ENCODE measurements at places on chromosomes 2 and 18.

DNA sequence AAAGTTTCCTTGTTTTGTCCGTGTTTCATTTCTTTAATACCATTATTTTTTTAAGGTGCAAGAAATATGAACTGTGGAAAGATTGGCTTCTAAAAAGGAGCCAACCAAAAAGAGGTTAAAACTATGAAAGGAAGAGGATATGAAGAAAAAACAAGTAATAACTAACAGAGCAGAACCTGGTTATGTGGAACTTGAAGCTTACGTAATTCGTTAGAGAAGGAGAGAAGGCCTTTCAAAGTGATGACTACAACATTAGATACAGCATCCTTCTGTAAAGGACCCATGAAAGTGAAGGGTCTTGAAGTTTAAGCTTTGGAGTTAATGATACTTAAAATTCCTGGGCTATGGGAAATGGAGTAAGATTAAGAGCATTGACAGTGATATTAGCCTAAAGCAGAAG lies 84.5 kb downstream of the ANKRD12 start:
- no peak for DNase-seq

DNA sequence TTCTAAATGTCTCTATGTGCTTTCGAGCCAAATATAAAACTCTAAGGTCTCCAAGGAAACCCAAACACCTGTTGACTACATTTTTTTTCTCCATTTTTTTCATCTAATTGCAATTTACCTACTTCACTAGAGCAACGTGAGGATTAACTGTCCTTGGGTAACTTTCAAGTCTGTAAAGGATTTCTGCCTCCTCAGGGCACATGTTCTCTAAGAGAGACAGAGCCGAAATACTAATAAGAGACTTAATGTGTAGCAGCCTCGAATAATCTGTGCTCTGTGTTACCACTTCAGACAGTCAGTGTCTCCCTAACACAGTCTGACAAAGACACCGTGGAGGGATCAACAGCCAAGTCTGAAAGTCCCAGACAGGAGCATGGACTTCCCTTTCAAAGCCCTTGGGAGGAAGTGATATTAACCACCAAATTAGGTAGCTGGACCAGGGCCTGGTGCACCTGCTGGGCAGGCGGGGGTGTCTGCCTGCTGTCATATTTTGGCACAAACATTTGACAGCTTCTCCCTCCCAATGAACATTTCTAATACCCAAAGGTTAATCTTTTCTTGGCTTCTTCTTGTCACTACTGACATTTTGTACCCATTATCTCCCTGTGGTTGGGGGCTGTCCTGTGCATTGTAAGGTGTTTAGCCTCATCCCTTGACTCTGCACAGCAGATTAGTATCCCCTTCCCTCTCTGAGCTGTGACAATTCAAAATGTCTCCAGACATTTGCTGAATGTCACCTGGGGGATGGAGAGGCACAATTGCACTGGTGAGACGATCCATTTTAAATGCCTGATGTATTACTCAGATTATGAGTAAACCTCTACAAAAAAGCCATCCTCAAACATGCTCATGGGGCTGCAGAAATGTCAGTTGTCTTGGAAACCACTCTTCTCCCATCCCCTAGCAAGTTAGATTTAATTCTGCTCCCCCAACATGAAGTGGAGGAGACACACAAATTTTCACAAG lies 45.7 kb upstream of the LYPD1 start:
- no peak for DNase-seq

GRCh38 chr2:170582313-170582712 lies 132.8 kb upstream of the SP5 start:
- no peak for DNase-seq

DNA sequence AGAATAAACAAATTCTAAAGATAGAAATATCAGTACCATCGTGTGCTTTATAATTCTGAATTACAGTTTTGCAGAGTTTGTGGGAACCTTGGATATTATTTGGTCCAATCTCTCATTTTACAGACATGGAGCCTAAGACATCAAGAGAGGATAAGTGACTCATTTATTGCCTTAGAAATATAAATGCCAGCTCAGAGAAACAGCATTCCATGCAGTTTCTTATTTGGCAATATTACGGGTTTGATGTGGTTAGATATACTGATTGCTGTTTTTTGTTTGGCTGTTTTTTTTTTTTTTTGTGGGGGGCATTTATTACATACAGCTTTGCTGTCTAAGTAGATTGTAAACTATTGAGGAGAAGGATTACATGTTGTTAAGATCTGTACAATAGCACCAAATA lies 1241.1 kb upstream of the LRRTM1 start:
- no peak for DNase-seq

- DNase-seq = no peak
Measured at GRCh38 chr18:34947711-34948125, 93.5 kb upstream of the MAPRE2 start.

GRCh38 chr2:150494234-150494945 lies 6.9 kb upstream of the RND3 start:
- DNase-seq = no peak

DNA sequence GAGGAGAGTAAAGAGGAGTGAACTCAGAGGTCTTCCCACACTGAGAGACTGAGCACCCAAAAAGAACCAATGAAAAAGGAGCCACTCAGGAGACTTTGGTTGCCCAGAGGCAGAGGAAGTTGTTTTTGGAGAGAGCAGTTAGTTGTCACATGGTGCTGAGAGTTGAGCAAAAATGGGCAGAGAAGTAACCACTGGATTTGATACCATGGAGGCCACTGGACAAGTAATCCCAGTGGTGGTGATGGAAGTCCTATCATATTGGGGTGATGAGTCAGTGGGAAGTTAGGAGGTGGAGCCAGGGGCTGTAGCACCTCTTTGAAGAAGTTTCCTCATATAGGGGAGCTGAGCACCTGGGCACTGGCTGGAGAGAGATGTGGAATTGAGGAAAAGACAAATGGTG lies 235.8 kb downstream of the TPGS2 start:
- no peak for DNase-seq

DNA sequence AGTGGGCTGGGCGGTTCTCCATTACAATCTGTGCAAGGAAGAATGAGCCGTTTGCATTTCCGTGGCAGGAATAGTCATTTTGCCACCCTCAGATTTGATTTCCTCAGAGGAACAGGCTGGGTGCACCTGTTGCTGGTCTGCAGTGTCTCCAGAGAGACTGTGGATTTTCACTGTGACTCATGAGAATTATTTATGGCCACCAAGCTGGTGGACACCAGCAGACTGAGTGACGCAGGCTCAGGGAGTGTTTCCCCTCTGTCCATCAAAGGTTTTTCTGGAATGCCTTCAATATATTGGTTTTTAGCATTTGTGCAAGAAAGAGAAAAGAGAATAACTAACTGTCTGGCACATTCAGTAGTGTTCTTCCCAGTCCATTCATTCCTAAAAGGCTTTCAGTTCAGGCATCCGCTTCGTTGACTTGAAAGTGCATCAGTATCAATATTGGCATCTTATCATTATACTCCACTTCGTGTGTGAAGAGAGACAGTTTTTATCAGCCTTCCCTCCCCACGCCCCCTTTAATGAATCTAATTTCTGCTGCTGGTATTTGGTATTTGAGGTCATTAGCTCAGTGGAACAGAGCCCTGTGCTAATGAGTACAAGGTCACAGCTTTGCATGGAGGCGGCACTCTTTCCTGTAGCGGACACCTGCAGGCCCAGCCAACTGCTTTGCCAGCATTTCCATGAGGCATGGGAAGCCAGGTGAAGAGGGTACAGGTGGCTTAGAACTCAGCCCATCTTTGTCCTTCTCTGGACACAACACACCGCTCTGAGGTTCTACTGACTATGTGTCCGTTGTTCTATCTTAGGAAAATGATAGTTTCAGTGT lies 39.9 kb downstream of the PRKCE start:
- no peak for DNase-seq

DNA sequence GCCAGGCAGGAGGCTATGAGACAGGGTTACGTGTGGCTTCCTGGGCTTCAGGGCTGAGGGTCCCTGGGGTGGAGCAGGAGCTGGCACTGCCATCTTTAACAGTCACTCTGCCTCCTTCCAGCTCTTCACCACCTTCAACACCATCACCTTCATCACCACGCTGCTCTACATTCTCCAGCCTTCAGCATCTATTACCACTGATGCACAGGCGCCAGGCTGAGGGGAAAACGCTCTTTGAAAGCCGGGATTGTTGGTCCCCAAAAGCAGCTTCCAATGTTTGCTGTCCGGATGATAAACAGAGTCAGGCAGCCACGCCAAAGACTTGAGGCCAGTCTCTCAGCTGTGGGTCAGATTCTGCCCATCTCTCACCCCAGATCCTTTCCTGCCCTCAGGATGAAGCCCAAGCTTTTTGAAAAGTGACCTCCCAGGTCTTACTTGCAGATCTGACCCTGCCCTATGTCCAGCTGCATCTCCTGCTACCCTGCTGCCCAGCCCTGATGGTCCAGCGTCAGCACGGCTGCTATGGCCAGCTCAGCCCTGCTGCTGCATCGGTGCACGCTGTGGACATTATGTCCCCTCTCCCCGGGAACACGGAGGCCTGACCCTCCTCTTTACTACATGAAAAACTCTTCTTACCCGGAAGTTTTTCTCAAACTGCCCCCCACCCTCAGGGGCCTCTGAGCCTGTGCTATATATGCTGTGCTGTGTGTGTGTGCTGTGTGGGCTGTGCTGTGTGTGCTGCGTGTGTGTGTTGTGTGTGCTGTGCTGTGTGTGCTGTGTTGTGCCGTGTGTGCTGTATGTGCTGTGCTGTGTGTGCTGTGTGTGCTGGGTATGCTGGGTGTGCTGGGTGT lies 31.2 kb upstream of the MAL start:
- no peak for DNase-seq

DNA sequence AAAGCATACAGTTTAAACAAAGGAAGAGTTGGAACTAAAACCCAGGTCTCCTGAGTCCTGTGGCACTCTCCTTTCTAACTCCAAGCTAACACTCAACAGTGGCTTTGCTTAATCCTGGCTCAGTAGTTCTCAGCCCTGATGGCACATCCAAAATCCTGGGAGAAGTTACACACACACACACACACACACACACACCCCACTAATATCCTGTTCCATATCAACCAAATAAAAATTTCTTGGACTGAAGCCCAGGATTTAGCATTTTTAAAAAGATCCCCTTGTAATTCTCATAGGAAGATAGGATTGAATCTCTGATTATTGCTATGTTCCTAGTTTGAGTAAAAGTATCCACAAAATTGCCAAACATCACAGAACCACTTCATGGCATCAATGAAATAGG lies 136.1 kb upstream of the RIOK3 start:
- DNase-seq = no peak

- no peak for DNase-seq
Measured at GRCh38 chr2:96265349-96265839, 403 bp downstream of the TMEM127 start.

DNA sequence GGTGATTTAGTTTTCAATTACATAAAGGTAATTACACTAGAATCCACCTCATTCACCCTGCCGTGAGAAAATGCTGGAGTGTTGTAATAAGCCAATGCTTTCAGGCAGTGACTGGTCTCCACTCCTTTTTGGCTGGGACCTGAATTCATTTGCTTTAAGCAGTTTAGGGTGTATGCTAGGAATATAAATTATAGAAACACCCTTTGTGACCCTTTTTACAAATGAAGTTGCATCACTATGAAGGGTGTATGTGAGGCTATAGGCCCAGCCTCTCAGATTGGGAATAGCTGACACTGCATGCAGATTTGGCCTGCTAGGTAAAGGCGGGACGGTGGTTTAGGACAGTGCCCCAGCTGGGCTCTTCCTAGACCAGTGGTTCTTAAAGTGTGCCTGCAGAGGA lies 50.8 kb upstream of the NFE2L2 start:
- DNase-seq = no peak

- no peak for DNase-seq
Measured at GRCh38 chr2:215288112-215288815, 23.6 kb upstream of the ATIC start.

DNA sequence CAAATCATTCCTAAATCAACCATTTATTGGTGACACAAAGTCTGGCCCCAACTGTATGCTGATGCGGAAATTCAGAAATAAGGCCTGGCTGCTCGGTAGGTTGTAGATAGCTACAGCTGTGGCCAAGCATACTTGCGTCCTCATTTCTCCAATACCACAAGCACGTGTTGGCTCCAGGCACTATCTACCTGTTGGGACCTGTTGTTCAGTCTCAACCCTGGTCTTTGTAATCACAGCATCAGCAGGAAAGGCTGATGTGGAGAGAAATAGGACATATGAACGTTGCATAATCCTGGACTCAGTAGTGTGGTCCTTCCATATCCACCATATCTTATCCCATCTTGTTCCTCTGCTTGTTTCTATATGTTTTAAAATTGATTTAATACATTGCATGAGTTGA lies 212.6 kb downstream of the PMAIP1 start:
- DNase-seq = no peak

DNA sequence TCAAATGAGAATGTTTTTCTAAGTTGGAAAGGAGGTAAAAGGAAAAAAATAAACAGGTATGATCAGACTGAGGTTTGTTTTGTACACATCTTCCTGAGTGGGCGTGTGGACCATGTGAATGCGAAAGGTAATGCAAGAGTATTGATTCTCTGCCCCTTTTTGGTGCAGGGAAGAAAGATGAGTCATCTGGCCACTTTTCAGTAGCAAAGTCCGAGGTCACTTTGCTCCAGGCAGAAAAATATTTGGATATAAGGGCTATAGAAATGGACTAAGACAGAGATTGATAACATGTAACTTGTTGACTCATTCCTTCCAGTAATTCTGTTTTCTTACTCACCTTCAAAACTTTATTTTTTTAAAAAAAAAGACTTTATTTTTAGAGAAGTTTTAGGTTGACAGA lies 130.5 kb downstream of the DSEL start:
- DNase-seq = no peak

- DNase-seq = no peak
Measured at GRCh38 chr2:216477283-216478035, 21.2 kb upstream of the RPL37A start.

- DNase-seq = no peak
Measured at GRCh38 chr2:44964752-44965236, 23.3 kb downstream of the SIX3 start.

DNA sequence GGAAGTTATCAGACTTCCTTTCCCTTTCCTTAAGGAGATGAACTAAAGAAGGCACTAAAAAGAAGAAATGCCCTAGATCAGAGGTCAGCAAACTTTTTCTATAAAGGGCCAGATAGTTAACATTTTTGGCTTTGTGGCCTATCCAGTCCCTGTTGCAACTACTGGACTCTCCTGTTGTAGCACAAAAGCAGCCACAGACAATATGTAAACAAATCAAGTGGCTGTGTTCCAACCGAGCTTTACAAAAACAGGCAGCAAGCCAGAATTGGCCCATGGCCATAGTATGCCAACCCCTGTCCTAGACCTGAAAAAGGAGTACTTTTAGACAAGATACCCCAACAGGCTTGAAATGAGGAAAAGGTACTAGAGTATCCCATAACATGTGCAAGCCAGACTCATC lies 10.9 kb downstream of the NHEJ1 start:
- no peak for DNase-seq

- DNase-seq = no peak
Measured at GRCh38 chr2:17950006-17950405, 71.5 kb downstream of the KCNS3 start.

DNA sequence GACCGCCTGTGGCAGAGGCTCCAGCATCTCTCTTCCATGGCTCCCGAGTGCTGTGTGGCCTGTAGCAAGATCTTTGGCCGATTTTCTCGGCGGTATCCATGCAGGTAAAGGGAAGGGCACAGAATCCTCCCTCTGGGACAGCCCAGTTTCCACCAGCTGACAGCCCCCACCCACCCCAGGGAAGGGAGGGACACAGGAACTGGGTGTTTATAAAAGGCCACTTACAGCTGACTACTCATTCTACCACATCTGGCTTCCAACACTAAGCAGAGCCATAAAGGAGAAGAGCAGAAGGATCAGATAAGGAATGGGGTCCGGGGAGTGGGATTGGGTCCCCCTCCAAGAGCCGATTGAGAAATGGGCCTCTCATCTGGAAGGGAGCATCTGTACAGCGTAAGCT lies 20.2 kb downstream of the RUFY4 start:
- no peak for DNase-seq

- no peak for DNase-seq
Measured at GRCh38 chr18:42078711-42079110, 123.7 kb downstream of the PIK3C3 start.
